ENCODE measurements at places on chromosomes 3 and 15.

DNA sequence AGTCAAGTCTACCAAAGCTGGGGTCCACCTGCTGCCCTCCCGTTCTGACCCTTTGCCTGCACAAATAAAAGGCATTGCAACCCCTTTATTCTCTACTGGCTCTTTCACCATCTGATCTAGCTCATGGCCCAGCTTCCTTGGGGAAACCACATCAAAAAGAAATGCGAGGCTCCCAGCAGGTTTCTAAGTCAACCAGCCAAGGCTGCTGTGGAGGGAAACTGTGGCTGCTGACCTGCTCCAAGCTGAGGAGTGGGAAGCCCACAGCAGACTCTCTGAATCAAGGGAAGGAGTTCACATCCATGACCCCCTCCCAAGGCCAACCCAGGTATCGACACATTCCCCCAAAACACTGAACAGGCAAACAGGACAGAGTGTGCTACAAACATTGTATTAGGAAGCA lies 25.2 kb upstream of the SLCO2A1 start:
- no peak for DNase-seq

DNA sequence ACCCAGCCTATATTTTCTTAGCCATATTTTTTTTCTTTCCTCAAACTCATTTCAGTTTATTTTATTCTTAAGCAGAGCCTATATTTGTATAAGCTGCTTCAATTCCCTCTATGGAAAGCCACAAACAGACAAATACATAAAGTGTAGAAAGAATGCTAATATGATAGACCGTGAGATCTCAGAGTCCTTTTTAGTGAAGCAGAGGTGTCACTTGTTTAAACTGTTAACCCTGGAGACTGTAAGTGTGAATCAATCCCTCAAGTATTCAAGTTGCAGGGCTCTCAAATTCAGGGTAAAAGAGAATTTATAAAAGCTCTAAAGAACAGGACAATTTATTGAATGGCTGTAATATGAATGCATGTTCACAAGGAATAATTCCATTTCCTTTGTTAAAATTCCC lies 72.2 kb upstream of the BHLHE40 start:
- DNase-seq: no peak

- no peak for DNase-seq
Observed at GRCh38 chr15:91316126-91316525, 216.1 kb downstream of the SV2B start.

- no peak for DNase-seq
Observed at GRCh38 chr3:37899711-37900306, 38.1 kb downstream of the CTDSPL start.

- no peak for DNase-seq
Observed at GRCh38 chr3:13513051-13513912, 33.2 kb downstream of the HDAC11 start.

GRCh38 chr3:108489776-108490175 lies 20.6 kb downstream of the MYH15 start:
- DNase-seq: peak; percentile 83

- DNase-seq: no peak
Observed at GRCh38 chr3:121988146-121988545, 33.9 kb downstream of the ILDR1 start.

DNA sequence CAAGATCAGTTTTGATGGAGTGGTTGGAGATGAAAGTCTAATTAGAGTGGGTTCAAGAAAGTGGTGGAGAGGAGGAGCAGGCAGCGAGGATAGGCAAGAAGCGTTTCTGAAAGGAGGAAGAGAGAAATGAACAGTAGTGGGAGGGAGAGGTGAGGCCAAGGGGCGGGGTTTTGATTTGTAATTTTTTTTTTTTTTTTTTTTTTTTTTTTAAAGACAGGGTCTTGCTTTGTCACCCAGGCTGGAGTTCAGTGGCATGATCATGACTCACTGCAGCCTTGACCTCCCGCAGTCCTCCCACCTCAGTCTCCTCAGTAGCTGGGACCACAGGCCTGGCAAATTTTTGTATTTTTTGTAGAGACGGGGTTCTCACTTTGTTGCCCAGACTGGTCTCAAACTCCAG lies 36.6 kb downstream of the MRAS start:
- no peak for DNase-seq

- no peak for DNase-seq
Observed at GRCh38 chr15:76321171-76321570, 9.9 kb upstream of the ETFA start.

GRCh38 chr15:67853454-67853853 lies 13.6 kb upstream of the RNU6-1 start:
- DNase-seq: no peak

GRCh38 chr15:52663536-52664294 lies 15.5 kb downstream of the ATOSA start:
- no peak for DNase-seq
